ENCODE measurements at places on chromosomes 5 and 9. TPM values are rescaled to one million over a fixed set of nuclear protein-coding genes. Genes with fewer than 3 reads are reported as not detected.

DNM1 gene
- total RNA-seq, result 2.6 TPM

N4BP3 gene
- 5.8 TPM for total RNA-seq

GLIPR2 gene
- 1.6 TPM for total RNA-seq

PCDHGA2 gene
- total RNA-seq, result 1.00 TPM

IGFBPL1 gene
- not detected for total RNA-seq

PLEKHG4B gene
- total RNA-seq, result not detected

PARP8 gene
- 13.7 TPM for total RNA-seq

PCDHGA3 gene
- total RNA-seq, result 0.36 TPM

KCNV2 gene
- not detected for total RNA-seq

Measured in nasal cavity respiratory epithelium epithelial cell of viscerocranial mucosa (primary cell).